ENCODE measurements at places on chromosomes 7 and 10.

DNA sequence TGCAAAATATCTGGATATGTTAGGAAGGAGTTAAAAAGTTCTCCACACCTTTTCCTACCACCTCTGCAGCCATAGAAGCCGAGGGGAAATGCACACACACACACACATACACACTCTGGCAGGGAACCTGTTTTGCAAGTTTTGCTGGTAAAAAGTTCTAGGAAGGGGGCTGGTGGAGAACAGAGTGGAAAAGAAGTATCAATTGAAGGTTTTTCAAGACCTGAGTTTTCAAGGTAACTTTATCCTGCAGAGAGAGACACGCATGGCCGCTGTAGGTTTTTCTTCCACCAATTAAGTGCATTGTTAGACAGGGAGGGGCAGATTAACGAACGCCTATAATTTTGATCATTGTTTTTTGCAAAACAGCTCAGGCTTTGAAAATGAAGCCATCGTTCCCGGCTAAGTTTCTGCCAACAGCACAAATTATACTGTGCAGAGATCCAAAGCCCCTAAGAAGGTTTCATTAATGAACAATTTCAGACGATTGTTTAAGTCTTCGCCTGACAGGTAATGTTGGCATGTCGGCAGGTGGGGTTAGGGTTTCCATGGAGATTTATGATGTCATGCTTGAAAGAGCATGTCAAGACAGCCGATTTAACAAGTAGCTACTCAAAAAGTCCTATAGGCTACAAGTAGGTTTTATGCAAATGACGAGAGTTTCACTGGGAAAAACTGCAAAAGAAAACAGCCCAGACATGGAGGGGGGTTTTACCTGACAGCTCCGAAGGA is 29.7 kb downstream of the KIAA1217 start:
- DNase-seq: no peak

- no peak for DNase-seq
Observed at GRCh38 chr7:151437159-151437553, 2.8 kb downstream of the CRYGN start.

DNA sequence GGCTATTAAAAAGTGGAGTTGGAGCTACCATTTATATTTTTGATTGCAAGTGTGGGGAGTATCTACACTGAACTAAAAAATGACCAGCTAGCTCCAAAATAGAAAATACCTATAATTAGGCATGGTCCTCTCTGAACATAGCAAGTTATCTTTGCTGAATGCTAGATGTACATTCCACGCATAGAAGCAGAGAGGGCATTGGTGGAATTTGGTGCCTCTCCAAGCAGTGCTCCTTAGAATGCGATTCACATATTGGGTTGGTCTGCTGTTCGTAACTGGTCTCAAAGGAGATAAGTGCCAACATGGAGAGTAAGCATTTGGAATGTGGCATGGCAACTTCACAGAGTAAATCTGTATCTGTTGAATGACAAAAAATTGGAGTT is 196.2 kb downstream of the PTN start:
- DNase-seq: no peak

GRCh38 chr10:23780331-23780730 is 341.5 kb downstream of the OTUD1 start:
- DNase-seq: no peak

- no peak for DNase-seq
Observed at GRCh38 chr10:49114718-49115014, 656 bp downstream of the VSTM4 start.

GRCh38 chr7:8178353-8178752 is 83.6 kb downstream of the ICA1 start:
- DNase-seq: peak; percentile 20

- DNase-seq: no peak
Observed at GRCh38 chr7:130151591-130152492, 53.4 kb downstream of the TMEM209 start.
